ENCODE measurements at places on chromosomes 1 and 21. TPM values are rescaled to one million over a fixed set of nuclear protein-coding genes. Genes with fewer than 3 reads are reported as not detected.

GRCh38 chr21:28550057-28550825 is 442.4 kb downstream of the LTN1 start:
- no peak for DNase-seq

DNA sequence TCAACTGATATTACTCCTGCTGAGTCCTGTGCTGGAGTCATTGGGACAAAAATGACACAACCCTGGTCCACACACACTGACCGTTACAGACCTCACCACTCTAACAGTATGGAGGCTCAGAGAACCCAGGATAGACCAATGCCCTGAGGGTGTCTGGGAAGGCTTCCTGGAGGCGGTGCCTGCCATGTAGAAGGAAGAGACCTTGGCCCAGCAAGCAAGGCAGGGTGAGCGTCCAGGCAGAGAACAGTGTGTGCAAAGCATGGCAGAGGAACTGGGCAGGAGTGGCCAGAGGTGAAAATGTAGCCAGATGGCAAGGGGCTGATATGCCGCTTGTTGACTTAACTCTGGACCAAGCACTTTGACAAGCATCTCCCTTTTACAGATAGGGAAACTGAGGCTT is 85.5 kb downstream of the VWA5B1 start:
- DNase-seq = no peak

GRCh38 chr1:218886101-218886871 is 287.4 kb upstream of the LYPLAL1 start:
- no peak for DNase-seq

TPTE gene
- not detected for total RNA-seq

DNA sequence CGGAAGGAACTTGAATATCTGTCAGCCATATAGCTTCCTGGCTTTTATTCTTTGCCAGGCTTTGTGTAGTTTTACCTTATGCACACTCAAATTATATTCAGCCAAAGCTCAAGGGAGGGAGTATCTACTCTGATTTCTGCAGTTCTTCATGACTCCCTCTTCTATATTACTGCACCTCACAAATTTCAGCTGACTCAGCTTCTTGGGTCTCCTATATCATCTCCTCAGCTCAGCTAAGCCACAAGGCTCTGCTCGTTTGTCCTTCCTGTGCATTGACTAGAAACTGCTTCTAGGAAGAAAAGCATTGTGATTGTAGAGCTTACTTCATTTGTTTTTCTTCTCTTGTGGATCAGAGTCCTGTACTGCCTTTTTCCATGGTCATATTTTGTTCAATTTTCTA is 37.4 kb downstream of the BTBD8 start:
- DNase-seq = no peak
